ENCODE measurements at places on chromosomes 7 and 10. TPM values are rescaled to one million over a fixed set of nuclear protein-coding genes. Genes with fewer than 3 reads are reported as not detected.

Gene GBX1
- 0.07 TPM for polyA plus RNA-seq

DNA sequence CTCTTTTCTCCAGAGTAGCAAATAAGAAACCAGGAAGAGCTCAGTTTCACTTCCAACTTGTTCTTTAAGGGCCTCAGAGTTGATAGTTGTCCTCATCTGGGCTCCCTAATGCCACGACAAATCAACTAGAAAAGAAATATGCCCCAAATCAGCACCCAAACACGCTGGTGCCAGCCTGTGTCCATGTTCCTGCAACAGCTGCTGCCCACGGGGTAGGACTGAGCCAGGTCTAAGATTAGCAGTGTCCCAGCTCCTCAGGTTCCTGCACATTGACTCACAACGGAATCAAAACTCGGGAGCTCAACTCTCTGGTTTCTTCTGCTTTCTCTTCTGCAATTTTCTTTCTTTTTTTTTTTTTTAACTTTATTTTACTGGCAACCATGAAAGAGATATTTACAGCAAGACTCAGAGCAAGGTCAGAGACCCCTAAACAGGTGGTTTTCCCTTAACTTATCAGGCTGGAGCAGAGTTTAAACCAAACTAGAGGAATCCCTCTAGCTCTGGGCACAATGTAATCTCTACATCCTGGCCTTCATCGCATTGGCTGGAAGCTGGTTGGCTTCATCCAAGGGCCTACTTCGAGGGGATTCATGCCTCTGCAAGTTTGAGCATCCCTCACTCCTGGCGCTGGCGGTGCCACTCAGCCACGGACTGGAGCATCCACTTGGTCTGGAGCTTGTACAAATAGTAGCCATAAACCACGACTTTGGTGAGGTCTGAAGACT, 126.1 kb downstream of the PFKFB3 start:
- H3K4me1 ChIP-seq = no peaks in the 10 kb centered on the region
- H3K4me3 ChIP-seq = no peak overlapping the region
- H3K27ac ChIP-seq = no peak overlapping the region
- no peaks in the 10 kb centered on the region for H3K27me3 ChIP-seq

GRCh38 chr7:46179061-46179610, 258.1 kb upstream of the IGFBP3 start:
- no peaks in the 10 kb centered on the region for H3K36me3 ChIP-seq
- H3K27me3 ChIP-seq = no peaks in the 10 kb centered on the region
- DNase-seq = no peak
- no peaks in the 10 kb centered on the region for H3K4me1 ChIP-seq
- H3K4me3 ChIP-seq = no peak overlapping the region

- no peak overlapping the region for H3K27ac ChIP-seq
- H3K36me3 ChIP-seq = no peaks in the 10 kb centered on the region
- no peak overlapping the region for H3K4me3 ChIP-seq
Measured at GRCh38 chr10:124057601-124058000, 35.8 kb downstream of the CHST15 start.

Data from large intestine (tissue), 12 donors.